ENCODE measurements at places on chromosomes 6 and 20.

DNA sequence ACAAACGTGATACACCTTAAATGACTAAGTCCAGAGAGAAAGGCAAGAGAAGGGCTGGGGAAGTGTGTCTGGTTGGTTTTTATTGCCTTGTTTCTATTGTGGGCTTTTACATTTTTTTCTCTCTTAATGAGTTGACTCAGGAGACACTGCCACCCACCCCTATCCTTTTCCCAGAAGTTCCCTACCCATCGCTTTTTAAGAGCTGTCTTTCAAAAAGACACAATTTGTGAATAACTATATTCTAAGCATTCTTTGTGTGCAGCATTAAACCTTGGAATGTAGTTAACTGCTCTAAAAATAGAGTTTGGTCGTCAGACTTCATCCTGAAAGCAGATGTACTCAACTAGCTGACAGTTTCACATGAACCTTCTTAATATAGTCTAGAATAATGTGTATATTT is 174.9 kb downstream of the ISM1 start:
- no peak for DNase-seq

- no peak for DNase-seq
Observed at GRCh38 chr6:13495112-13495776, 7.8 kb upstream of the GFOD1 start.

GRCh38 chr6:136335736-136336363 is 46.2 kb upstream of the BCLAF1 start:
- no peak for DNase-seq

GRCh38 chr6:21636876-21637275 is 43.3 kb downstream of the SOX4 start:
- no peak for DNase-seq

DNA sequence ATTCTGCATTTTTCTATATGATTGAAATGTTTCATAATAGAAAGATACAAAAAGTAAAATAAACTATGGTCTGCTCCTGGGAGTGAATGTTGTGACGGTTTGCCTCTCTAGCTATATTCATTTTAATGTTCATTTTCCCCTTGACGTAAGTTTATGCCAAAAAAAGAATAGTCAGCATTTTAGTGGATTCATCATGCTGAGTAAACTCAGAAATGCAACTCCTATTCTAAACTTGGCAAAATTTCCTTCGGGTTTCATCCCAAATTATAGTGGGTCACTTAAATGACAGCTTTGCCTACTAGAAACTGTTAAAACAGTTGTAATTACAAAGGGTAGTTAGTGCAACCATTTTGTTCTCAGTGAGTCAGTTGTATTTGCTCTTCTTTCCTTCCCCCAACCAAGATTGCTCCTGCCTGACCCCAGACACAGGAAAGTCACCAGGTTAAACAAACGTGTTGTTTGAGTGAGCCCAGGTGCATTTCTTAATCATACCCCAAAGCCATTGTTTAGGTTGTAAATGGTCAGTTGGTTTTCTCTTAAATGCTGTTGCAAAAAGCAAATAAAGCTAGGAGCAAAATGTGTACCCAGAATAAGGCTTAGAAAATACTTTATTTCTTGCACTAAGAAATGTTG is 482.3 kb upstream of the SOX4 start:
- no peak for DNase-seq

DNA sequence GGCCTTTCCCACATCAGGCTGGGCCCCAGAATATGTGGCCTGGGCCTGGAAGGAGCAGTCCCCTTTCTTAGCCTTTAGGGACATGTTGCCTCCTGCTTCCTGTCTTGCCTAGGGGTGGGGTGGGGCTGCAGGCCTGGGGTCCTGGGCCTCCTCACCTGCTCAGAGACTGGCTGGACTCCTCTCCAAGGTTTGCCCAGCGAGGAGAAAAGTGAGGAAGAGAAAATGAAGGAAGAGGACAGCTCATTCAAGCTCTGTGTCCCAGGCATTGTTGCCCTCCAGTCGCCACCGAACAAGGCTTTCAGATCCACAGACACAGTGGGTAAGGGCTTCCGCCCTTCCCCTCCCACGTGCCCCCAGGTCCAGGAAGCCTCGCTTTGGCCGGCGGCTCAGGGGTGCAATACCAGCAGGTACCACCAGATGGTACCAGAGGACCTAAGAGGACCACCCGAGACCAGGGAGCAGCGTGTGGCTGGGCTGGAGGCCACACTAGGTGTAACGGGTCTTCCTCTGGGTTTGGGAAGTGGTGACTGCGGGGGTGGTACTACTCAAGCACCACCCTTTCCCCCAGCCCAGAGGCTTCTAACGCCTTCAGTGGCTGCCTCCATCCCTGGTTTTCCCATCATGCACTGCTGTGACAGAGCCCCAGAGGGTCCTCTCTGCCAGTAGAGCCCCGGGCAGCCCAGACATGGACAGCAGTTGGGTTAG is 5.5 kb upstream of the BAK1 start:
- DNase-seq: peak; percentile 76

- no peak for DNase-seq
Observed at GRCh38 chr6:76940191-76940590, 523.1 kb downstream of the HTR1B start.

- no peak for DNase-seq
Observed at GRCh38 chr20:8547035-8547650, 415.1 kb downstream of the PLCB1 start.

- DNase-seq: no peak
Observed at GRCh38 chr6:155382338-155382685, 68.0 kb upstream of the TFB1M start.

- no peak for DNase-seq
Observed at GRCh38 chr6:2542858-2543218, 207.9 kb downstream of the MYLK4 start.

DNA sequence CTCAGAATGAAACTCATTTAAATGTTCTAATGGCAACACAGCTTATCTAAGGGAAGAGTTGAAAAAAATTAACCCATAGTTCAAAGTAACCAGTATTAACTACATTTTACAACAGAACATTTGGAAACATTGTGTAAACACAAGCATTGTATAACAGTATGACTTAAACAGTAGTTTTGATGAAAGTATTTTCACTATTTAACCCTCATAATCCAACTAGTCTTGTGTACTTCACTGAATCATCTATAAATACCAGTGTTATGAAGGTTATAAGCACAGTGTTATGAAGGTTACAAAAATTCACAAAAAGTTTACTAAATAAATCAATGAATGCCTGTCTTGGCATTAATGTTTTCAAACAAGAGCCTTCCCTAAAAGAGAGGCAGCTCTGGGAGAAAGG is 66.5 kb downstream of the REV3L start:
- DNase-seq: no peak

DNA sequence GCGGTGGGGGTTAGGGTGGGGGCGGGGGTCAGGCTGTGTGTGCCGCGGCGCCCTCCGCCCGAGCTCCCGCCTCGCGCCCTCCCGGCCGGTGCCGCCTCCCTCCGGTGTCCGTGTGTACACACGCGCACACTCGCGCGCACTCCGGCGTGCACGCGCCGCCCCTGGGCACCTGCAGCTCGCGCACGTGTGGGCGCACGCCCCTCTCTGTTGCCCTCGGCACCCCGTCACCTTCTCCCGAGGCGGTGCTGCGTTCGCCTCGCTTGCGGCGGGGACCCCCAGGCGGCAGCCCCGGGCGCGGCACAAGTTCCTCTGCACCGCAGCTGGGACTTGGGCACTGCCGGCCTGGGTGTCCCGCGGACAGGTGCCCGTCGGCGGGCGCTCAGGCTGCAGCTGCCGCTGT is 525 bp downstream of the MACROD2 start:
- no peak for DNase-seq

GRCh38 chr6:7218406-7218988 is 94.5 kb downstream of the SSR1 start:
- no peak for DNase-seq

- DNase-seq: peak; percentile 48
Observed at GRCh38 chr6:150928882-150929281, 63.4 kb downstream of the MTHFD1L start.

DNA sequence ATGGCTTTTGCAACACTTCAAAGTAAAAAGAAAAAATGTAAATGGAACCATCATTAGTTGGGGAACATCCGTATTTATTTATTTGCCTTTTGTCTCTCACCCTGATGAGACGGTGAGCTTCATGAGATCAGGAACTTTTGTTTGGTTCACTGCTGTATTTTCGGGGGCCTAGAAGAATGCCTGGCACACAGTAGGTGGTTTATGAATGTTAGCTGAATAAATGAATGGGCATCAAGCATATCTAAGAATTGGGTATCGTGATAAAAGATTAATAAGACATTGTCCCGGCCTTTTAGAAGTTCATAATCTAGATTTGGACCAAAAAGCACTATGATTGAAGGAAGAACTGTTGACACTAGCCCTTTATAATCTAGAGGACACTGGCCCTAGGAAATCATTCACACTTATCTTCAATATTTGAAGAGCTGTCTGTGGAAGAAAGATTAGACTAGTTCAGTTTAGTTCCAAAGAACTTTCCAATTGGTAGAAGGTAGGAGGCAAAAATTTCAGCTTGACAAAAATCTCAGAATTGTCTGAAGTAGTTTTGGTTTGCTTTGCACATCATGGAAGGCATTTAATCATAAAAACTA is 70.3 kb upstream of the CD83 start:
- DNase-seq: no peak

- no peak for DNase-seq
Observed at GRCh38 chr6:72913797-72914196, 291.9 kb downstream of the KCNQ5 start.
